ENCODE measurements at places on chromosomes 11 and 22.
A peak's percentile ranks its signal among the peaks of the same experiment; 100 is the strongest.

- DNase-seq: no peak
These were observed 877.6 kb upstream of the CHORDC1 start for GRCh38 chr11:91100427-91100826.

GRCh38 chr11:35276396-35277145 is 137.6 kb downstream of the CD44 start:
- peak; percentile 27 for DNase-seq

DNA sequence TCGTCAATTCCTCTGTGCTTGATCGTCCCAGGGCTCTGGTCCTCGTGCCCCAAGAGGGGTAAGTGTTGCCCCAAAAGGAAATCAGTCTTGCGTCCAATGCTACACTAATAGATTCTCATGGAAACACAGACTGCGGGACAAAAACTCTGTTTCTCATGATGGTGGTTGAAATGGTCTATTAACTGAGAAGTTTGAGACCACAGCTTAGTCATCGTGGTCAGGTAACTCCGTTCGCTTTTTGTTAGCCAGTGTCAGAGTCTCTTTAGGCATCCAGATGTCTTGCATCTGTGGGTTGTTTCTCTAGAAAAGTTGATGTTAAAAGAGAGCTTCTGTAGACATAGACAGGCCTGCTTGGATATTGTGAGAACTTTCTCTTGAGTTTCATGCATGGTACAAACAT is 104.6 kb upstream of the SORL1-AS1 start:
- DNase-seq: no peak

GRCh38 chr11:123143921-123144320 is 51.1 kb downstream of the CLMP start:
- DNase-seq: no peak
